Nucleus accumbens (tissue), 56 donors: ENCODE measurements at places on chromosomes 5 and 9.

GRCh38 chr9:15282567-15283285 lies 24.3 kb downstream of the TTC39B start:
- DNase-seq, result no peak

- no peak for DNase-seq
Measured at GRCh38 chr5:74093561-74093960, 467.6 kb downstream of the ARHGEF28 start.

DNA sequence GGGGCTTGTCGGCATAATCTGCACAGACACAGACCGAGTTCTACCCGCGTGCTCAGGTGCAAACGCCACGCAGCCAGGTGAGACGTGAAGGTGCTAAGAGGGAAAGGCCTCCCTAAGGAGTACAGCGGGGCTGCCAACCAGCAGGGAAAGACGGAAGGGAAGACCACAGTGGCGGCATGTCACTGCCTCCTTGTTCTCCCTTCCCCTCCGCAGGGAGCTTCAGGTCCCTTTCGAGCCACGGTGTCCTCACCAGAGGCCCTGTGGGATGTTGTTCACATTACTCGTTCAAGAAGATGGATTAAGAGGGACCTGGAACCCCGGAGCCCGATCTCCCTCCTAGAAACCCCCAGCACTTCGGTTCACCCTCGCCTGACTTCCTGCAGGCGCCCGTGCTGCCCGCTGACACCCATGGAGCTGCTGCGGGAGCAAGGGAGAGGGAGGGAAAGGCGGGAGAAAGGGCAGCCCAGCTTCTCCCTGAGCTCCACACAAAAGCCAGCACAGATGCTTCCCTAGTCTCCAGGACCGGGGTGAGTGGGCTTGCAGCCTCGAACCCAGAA lies 686 bp downstream of the BRD9 start:
- DNase-seq, result no peak

DNA sequence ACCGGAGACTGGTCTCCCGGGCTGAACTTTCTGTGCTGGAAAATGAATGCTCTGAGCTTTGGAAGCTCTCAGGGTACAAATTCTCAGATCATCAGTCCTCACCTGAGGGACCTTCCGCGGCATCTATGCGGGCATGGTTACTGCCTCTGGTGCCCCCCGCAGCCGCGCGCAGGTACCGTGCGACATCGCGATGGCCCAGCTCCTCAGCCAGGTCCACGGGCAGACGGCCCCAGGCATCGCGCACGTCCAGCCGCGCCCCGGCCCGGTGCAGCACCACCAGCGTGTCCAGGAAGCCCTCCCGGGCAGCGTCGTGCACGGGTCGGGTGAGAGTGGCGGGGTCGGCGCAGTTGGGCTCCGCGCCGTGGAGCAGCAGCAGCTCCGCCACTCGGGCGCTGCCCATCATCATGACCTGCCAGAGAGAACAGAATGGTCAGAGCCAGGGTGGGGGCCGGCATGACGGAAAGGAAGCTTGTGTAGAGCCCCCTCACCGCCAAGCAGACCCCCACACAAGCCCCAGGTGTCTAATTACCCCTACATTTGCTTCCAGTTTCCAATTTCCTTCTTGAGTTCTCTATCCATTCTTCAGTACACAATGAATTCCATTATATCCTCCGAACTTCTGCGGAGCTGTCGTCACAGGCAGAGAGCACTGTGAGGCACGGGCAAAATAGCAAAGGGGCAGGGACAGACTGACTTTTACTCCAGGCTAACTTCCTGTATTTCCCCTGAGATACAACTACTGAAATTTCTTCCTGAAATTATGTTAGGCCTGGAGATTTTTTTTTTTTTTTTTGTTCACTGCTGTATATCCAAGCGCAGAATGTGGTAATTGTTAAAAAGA lies 23.2 kb downstream of the CDKN2A start:
- DNase-seq, result no peak

DNA sequence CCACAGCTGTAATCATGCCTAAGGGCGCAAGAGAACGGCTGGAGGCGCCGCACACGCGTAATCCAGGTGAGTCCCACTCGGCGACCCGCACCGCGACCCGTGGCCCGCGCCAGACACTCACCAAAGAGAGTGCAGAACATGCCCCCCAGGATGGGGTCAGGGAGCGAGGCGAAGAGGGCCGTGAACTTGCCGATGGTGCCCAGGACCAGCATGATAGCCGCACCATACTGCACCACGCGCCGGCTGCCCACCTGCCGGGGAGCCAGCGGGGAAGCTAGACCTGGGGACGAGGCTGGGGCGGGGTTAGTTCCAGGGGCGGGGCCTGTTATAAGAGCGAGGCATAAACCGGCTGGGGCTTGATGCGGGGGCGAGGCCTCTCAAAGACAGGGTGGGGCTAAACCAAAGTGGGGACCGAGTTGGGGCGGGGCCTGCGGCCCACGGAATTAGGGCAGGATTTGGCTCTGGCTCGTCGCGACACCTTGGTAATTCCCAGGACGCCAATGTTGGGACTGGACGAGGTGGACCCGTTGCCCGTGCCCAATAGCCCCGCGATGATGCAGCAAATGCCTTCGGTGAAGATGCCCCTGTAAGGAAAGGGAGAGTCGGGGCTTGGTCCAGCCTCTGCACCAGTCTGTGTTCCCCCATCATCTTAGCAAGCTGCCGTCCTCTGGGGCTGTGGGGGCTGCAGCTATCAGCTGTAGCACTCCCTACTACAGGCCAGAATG lies 4.8 kb downstream of the SLC23A1 start:
- no peak for DNase-seq
